ENCODE measurements at places on chromosomes 1 and 21.

- DNase-seq: no peak
These were observed 104.5 kb downstream of the PTBP2 start for GRCh38 chr1:96825950-96826576.

DNA sequence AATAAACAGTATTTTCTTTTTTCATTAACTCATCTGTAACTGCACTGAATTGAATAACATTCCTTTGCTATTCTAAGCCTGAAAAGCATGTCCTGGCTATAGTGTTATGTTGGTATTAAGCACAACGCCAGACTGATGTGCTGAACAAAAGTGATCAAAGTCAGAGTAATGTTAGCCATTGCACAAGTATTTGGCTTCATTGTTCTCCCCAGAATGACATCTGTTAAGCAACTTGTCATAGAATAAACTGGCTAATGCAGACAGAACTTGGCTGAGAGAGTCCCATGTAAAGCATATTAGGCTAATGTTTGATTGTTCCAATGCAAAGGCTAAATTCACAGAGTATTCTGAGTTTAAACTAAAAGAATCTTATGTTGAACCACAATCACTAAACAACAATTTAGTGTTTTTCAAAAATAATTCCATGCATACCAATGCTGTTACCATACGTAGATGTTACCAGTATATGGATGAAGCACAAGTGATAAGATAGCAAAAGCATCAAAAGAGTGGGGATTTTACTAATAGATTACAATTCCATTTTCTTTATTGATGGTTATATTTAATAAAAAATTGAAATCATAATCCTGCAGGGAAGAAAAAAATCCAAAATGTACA, 235.3 kb upstream of the DMRTA2 start:
- no peak for DNase-seq

- DNase-seq: no peak
These were observed 513.6 kb downstream of the USP25 start for GRCh38 chr21:16243396-16243795.

- DNase-seq: no peak
These were observed 612.2 kb downstream of the SMYD3 start for GRCh38 chr1:245894843-245895242.

DNA sequence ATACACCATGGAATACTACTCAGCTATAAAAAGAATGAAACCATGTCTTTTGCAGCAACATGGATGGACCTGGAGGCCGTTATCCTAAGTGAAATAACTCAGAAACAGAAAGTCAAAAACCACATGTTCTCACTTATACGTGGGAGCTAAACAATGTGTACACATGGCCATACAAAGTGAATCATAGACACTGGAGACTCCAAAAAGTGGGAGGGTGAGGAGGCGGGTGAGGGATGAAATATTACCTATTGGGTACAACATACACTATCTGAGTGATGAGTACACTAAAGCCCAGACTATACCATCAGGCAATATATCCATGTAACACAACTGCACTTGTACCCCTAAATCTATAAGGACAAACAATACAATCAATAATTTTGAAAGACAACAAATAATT, 39.5 kb upstream of the FAM20B start:
- DNase-seq: no peak

Data from stimulated activated CD8-positive, alpha-beta memory T cell treated with anti-CD3 and anti-CD28 coated beads, Interleukin-4, amount 100 ng/mL, for 1 hour (primary cell).